Activated T-helper 2 cell treated with anti-CD3 and anti-CD28 coated beads, Interferon-gamma antibody, Interleukin-2, Interleukin-4, amounts not matched to agents 10 μg/mL and 5 μg/mL and 100 μg/mL, durations not matched to agents 14 hours and 24 hours and 36 hours (primary cell): ENCODE measurements at places on chromosomes 11 and 22. TPM values are rescaled to one million over a fixed set of nuclear protein-coding genes. Genes with fewer than 3 reads are reported as not detected.

Gene JHY
- 0.91 and 1.3 TPM in 2 replicates for total RNA-seq

Gene POGLUT3
- total RNA-seq = 9.9 and 10.0 TPM in 2 replicates

Gene SLC16A8
- total RNA-seq = not detected in 2 replicates

Gene GDPD4
- total RNA-seq = not detected in 2 replicates

Gene OMP
- not detected in 2 replicates for total RNA-seq

Gene UBQLNL
- 0.09 TPM in 1 of 2 replicates, not detected in the other for total RNA-seq

Gene DEPDC7
- 0.57 and 0.82 TPM in 2 replicates for total RNA-seq
